NCI-H1105 treated with DMSO at 0.1 percent for 48 hours (cell line): ENCODE measurements at places on chromosomes 3 and 15.

GRCh38 chr3:76438971-76439370 lies 600.9 kb upstream of the ROBO2 start:
- no peak for DNase-seq

- DNase-seq, result no peak
Observed at GRCh38 chr3:27216955-27217552, 152.1 kb downstream of the NEK10 start.

DNA sequence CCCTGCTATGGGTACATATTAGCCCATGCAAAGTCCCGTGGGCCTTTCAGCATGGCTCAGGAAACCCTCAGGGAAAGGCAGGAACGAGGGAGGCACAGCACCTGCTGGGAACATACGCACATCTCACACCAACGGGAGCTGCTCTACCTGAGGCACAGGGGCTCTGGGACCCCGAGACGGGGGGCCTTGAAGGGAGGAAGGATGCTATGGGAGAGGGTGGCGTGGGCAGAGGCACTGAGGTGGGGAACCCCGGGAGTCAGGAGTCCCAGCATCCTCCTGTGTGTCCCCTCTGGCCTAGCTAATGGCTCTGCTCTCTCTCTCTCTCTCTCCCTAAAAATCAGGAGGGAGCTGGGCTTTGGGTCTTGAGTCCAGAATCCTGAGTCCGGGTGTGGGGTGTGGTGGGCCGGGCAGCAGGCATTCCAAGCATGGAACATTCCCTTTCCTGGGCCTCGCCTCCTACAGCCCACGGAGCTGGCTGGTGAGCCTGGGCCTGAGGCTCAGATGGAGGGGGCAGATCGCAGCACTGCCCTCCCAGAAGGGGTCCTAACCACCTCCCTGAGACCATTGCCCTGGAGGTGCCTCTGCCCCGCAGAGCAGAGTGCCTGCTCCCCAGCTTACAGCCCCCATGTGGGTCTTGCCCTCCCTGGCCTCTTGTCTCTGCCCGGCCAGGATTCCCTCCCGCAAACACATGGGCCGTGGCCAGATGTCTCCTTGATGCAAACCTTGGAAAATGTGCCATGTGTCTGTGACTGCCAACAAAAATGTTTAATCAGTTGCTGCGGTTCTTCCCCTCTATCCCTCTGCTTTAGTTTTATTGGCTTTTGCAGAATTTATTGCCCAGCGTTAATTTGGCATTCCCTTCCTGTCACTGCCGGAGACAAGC lies 101.6 kb downstream of the TMEM266 start:
- no peak for DNase-seq

GRCh38 chr3:142035308-142035922 lies 113.9 kb downstream of the TFDP2 start:
- no peak for DNase-seq

DNA sequence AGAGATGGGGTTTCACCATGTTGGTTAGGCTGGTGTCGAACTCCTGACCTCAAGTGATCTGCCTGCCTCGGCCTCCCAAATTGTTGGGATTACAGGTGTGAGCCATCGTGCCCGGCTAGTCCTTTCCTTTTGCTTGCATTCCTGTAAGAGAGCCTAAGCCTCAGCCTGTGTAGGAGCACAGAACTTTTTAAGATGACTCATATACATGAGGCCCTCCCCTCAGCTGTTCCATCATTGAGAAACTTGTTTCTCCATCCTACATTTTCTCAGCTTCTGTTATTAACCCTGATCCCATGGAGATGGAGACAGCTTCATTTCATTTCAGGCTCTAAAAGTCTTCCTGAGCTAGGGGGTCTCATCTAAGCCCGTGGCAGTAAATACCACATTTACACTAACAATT lies 123.3 kb downstream of the PLOD2 start:
- DNase-seq, result no peak

DNA sequence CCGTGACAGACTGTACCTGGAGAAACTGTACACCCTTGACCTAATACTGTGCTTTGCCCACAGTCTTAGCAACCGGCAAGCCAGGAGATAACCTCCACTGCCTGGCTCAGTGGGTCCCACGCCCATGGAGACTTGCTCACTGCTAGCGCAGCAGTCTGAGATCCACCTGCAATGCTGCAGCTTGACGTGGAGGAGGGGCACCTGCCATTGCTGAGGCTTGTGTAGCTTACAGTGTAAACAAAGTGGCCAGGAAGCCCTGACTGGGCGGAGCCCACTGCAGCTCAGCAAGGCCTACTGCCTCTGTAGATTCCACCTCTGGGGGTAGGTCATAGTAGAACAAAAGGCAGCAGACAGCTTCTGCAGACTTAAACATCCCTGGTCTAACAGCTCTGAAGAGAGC lies 189.3 kb downstream of the EDEM1 start:
- no peak for DNase-seq

- no peak for DNase-seq
Observed at GRCh38 chr15:80041494-80042253, 17.8 kb upstream of the ZFAND6 start.

- no peak for DNase-seq
Observed at GRCh38 chr15:84050076-84050475, 185.5 kb upstream of the GOLGA6L4 start.

GRCh38 chr3:31831591-31831990 lies 149.5 kb downstream of the OSBPL10 start:
- no peak for DNase-seq

- DNase-seq, result no peak
Observed at GRCh38 chr3:69941037-69941436, 58.5 kb upstream of the SAMMSON start.

DNA sequence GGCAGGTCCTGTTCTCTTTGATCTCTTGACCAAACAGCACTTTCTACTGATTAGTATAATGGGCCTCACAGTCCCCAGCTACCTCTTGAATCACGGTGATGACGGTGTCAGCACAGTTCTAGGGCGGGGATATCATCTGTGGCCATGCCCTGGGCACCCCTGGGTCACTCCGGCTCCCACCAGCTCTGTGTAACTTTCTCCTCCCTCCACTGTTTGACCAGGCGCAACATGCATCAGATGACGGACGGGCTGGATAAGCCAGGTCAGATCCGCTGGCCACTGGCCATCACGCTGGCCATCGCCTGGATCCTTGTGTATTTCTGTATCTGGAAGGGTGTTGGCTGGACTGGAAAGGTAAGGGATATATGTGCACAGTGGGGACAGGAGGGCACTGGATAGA lies 29.6 kb downstream of the SLC6A1 start:
- no peak for DNase-seq

DNA sequence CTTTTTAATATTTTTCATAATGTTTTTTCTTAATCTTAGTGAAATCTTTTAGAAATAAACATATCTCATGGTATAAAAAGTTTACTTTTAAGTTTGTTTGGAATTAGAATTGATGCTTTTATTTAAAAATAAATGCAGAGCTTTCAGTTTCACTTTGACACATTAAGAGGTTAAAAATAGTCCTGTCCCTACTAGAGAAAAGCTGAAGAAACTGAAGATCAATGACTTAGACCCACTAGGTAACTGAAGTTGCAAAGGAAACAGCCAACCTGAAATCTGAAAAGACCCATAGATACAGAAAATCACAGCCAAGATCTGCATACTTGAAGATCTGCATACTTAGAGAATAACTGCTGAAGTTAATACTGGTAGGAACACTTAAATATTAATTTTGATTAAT lies 237.6 kb downstream of the RAP2B start:
- no peak for DNase-seq

DNA sequence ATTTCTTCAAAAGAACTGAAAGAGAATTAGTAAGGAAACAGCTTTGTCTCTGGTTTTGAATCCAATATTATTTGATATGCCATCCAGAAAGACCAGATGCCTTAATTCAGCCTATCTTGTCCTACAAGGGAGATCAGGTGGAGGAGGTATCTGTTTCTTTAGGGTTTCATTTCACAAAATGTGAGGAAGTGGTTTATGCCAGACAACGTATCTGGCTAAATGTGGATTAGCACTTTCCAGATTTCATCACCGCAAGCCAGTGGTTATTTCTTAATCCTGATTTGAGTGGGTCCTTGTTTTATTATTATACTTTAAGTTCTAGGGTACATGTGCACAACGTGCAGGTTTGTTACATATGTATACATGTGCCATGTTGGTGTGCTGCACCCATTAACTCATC lies 271.1 kb downstream of the EBLN2 start:
- DNase-seq, result no peak

DNA sequence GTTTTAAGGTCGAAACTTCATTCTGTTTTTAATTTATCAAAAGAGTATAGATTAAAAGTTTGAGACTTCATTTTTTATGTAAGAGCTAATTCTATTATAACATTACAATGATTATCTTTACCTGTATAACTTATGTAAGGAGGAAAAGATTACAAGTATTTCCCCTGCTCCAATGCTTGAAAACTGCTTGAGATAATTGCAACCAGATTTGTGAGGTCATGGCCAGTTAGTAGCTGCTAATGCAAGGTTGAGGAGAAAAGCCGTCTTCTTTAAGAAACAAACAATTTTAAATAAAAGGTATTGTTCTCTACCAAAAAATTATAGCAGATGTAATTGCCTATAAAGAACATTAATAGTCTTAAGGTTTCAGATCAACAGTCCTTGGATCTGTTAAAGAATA lies 208.3 kb upstream of the UBE2E2 start:
- DNase-seq, result no peak

DNA sequence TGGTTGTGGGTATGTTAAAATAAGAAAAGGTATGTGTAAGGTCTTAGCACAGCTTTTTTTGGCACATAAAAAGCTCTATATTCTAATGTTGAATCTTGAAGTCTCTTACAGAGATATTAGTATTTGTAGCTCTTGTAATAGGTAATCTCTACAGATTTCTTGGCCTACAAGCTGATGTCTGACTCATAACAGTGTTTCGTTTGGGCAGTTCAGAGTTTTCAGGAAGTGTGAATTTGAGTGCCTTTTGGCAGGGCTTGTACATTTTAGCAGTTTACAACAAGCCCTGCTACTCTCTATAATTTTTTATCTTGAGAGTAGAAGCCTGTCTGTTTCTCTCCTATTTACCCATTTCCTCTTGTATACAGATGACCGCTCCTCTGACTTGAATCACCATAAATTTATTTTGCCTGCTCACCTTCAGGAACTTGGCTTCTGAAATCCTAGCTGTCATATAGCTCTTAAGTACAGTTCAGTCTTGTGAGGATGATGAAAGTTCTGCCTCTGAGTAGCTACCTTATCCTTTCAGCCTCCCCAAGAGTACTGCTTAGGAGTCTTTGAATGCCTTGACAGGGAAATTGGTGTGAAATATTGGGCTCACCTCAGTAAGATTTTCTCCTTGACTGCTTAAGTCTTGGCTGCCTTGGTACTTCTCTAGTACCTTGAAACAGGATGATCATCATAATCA lies 419.9 kb upstream of the RARB start:
- no peak for DNase-seq

- no peak for DNase-seq
Observed at GRCh38 chr3:196227121-196227561, 10.8 kb downstream of the SLC51A start.

GRCh38 chr15:95470997-95471689 lies 859.4 kb upstream of the NR2F2 start:
- DNase-seq, result no peak

- no peak for DNase-seq
Observed at GRCh38 chr3:77142578-77142977, 102.7 kb downstream of the ROBO2 start.

DNA sequence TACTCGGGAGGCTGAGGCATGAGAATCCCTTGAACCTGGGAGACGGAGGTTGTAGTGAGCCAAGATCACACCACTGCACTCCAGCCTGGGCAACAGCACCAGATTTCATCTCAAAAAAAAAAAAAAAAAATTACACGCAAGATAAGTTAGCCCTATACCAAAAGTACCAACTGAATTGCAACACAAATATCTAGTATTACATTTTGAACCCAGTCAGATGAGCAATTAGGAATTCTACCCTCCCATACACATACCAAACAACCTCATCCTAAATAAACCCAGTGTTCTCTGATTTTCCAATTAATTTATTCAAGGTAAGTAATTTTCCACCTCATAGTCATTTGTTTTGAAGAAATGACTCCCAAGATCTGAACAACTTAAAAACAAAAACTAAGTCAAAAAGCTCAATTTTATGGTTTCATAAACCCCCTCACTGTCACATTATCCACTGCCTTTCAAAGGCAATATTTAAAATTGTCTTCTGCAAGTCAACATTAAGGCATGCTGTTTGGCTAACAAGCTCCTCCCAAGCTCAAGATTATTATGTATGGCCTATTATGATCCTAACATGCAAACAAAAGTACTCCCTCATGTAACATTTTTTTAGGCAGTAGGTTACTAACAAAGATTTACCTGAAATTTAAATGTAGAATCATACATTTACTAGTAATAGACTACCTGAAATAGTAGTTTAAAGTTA lies 4.5 kb downstream of the RAF1 start:
- no peak for DNase-seq

DNA sequence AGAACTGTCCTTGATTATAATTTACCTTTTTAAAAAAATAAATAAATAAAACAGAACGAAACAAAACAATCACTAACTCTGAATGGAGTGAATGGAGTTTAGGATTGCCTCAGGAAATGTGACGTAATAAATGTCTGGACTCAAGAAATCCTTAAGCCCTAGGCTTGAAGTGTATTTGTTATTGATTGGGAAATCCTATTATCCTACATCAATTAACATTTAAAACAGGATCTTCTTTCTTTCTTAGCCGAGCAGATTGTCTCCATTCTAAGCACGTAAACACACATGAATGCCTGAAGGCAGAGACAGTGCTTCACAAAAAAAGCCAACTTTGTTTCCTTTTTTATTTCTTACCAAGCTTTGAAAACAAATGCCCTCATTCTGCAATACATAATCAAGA lies 33.4 kb downstream of the KAT2B start:
- no peak for DNase-seq

GRCh38 chr15:58738046-58738707 lies 11.3 kb downstream of the ADAM10 start:
- no peak for DNase-seq

- no peak for DNase-seq
Observed at GRCh38 chr3:23071758-23072157, 131.4 kb upstream of the UBE2E2 start.

- DNase-seq, result peak; percentile 76
Observed at GRCh38 chr15:51681303-51681963, at the start of gene SCG3. Gene SCG3, plus strand, starts transcription at chr15:51681503. Its CDS starts 253 bp downstream, at chr15:51681756.

DNA sequence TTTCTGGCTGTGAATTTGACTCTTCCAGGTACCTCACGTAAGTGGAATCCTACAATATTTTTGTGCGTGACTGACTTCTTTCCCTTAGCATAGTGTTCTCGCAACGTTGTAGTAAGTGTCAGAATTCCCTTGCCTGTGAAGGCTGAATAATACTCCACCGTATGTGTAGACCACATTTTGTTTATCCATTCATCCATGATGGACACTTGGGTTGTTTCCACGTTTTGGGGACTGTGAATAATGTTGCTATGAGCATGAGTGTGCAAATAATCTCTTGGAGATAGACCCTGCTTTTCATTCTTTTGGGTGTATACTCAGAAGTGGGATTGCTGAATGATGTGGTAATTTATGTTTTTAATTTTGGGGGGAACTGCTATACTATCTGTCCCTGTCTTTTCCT lies 82.2 kb downstream of the APBA2 start:
- DNase-seq, result no peak
